ENCODE measurements at places on chromosomes 16 and 17.

DNA sequence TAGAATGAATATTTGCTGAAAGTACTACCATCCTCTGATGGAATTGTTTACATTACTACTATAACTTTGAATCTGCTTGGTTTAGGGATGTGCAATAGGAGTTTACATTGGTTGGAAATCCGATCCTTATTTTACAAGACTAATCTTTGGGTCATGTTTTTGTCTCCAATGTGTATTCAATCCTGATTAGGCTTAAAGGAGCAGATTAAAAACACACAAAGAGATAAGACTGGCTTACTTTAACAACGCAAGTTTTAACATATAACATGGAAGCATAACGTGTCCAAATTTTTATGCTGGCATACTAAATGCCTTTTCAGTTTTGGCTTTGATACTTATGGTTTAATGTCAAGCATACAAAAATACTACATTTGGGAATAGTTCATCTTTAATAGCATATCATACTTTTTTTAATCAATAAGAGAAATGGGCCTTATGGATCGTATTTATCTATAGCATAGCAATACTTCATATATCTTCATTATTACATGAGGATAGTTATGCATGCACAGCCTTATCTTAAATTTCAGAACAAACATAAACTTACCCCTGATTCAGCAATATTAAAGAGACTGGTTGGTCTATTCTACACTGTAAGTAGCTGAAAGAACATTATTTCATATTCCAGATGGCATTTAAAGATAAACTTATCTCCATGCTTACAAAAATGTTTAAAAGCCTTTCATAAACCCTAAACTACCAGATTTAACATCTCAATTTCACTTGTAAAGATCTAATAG lies 69.9 kb upstream of the NACA2 start:
- no peak for DNase-seq

- DNase-seq = no peak
Observed at GRCh38 chr16:73171901-73172240, 123.9 kb upstream of the ZFHX3 start.

GRCh38 chr16:3443108-3444031 lies at the start of the genes NAA60 and ZNF597:
NAA60 (plus strand) TSS chr16:3443680; CDS start chr16:3476228, 32,548 bp downstream.
ZNF597 (minus strand) TSS chr16:3443504; CDS start chr16:3443153, 351 bp downstream.
- peak; percentile 69 for DNase-seq

- DNase-seq = no peak
Observed at GRCh38 chr16:57538235-57538721, 1.9 kb upstream of the CCDC102A start.

DNA sequence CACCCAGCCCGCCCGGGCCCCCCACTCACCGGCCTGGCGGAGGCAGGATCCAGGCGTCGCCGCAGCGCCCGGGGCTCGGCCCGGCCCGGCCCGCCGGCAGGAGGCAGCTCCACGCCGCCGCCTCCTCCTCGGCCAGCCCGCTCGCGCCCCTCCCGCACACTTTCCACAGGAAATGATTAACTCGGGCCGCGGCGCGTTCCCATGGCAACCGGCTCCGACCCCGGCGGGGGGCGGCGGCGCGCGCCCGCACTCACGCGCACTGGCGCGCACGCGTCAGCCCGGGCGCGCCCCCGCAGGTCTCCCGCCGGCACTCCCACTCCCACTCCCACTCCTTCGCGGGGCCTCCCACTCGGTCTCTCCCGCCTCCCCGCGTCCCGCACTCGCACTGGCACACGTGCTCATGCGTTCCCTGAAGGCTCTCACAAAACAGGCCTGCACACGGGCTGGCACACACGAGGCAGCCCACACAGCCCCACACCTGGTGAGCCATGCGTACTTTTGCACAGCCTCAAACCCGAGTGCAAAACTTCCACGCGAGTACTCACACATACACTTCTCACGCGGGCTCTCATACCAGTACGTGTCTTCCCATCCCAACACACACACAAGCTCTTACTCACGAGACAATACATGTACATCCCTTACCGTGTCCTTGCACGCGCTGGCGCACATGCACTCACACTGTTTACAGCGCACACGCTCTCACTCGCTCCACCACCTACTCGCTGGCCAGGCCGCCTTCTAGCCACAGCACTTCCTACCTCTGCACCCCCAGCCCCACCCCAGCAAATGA lies at the start of gene KIFC3:
TSS of gene KIFC3 (minus strand) at position 151 of the 793 bp plus-strand sequence. CDS start 4,248 bp downstream, outside the sequence.
- peak; percentile 55 for DNase-seq

- DNase-seq = peak; percentile 76
Observed at GRCh38 chr16:3021449-3022207, 1.5 kb downstream of the TNFRSF12A start.

GRCh38 chr16:22109258-22109898 lies 17.0 kb downstream of the VWA3A start:
- no peak for DNase-seq

DNA sequence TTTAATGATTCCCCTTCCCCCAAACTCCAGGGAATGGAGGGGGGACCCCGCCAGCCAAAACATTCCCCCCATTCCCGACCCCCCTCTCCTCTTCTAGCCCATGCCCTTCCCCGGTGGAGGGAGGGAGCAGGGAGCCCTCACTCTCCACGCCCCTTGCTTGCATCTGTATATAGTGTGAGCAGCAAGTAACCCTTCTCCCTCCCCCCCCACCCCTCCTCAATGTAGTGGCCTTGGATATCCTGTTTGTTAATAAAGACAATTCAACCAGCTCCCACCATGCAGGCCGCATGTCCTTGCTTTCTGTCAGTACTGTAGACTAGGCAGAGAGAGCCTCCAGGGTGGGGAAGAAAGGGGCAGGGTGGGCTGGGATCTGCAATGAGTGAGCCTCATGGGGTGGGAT lies 1.6 kb upstream of the C17orf107 start:
- DNase-seq = no peak

- DNase-seq = no peak
Observed at GRCh38 chr16:21990381-21990944, 10.5 kb downstream of the PDZD9 start.

DNA sequence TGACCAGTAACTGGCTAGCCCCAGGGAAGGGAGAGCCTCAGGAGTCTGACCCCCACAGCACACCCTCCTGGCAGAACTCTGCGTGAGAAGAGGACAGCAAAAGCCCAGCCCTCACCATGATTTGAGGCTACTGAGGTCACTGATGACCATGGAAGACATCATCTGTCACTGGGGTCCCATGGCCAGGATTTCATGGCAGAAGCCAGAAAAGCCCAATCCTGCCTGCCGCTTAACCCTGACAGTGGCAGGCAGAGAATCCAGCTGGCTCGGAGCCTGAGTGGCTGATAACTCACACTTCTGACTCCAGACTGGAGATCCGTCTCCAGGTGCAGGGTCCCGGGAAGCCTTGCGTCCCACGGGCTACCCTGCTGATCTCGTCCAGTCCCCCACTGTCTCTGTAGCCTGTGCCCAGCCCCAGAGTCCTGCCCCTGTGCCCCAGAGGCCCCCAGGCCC lies 17.5 kb downstream of the GRIN2C start:
- no peak for DNase-seq

DNA sequence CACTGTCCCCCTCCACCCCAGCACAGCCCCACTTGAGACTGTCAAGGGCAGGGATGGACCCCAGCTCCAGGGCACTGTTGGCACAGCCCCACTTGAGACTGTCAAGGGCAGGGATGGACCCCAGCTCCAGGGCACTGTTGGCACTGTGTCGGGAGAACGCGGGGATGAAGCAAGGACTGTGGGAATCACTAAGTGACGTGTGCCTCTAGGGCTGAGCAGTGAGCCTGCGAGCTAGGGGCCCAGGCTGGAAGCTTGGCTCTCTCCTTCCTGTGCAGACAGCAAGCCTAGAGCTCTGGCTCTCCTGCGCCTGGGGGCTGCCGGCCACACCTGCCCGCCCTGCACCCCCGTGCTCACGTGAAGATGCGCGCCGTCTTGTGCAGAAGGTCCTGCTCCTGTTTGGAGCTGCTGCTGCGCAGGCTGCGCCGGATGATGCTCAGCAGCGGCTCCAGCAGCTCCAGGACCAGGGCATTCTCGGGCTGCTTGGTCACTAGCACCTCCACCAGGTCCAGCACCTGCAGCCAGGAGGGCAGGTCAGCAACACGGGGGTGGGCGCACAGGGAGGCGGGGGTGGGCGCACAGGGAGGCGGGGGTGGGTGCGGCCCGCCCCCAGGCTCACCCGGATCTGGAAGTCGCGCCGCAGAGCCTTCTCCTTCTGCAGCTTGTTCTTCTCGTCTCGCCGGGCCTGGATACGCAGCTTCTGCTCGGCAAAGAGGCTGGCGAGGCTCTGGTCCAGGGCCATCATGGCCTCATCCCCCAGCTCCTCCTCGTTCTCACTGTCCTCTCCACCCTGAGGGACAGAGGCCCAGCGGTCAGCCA lies 10.8 kb downstream of the MYBBP1A start:
- DNase-seq = no peak

DNA sequence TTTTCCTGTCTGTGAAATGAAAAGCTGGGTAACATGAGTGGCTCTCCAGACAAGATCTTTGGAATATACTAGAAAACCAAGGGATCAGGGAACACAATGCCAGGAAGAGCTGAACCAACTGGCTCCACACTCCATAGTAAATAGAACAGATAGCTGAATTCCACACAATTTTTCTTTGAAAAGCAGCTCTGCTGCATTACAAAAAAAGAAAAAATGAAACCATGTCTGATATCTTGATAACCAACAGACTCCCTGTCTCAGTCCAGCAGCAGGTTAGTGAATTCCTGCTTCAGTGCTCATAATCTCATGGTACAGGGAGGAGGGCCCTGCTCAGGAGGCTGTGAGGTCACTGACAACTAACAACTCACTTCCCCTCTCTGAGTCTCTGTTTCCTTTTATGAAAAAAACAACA lies 97.1 kb downstream of the CDH11 start:
- DNase-seq = no peak

- DNase-seq = no peak
Observed at GRCh38 chr17:58870747-58871146, 115.1 kb downstream of the PPM1E start.

DNA sequence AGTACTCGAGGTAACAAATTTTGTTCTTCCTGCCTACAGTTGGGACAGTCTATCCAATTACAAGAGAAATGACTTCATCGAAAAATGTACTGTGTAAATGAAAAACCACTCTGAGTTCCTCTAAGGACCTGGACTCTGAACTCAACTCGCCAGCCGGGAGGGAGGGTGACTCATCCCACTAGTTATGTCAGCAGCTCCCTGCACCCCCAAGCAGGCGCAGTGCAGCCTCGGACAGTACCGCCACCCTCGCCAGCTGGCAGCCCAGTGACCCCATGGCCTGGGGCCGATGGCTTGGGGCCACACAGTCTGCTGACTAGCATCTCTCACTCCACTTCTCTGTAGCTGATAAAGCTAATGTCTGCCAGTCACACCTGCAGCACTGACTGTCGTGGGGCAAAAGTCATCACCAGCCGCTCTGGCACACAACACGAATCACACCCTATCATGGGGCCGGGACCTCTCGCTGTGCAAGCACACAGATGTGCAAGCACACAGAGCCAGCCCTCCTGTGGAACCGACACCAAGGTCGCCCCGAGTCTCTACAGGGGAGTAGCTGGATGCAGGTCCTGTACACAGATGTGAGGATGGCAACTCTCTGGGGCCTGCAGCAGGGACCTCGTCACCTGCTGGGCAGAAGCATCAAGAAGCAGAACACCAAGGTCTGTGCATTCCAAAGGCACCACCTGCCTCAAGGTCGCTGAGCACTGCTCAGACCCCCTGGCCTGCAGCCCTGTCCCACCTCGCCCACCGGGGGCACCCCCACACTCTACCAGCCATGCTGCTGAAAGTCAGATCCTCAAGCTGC lies 5.7 kb downstream of the CSNK1D start:
- no peak for DNase-seq

All from activated CD4-positive, CD25-positive, alpha-beta regulatory T cell treated with anti-CD3 and anti-CD28 coated beads, Interleukin-2, amount 50 U/mL, for 72 hours (primary cell).